ENCODE measurements at places on chromosomes 2 and 18.

- DNase-seq: no peak
Measured at GRCh38 chr2:11292464-11293255, 51.8 kb downstream of the ROCK2 start.

DNA sequence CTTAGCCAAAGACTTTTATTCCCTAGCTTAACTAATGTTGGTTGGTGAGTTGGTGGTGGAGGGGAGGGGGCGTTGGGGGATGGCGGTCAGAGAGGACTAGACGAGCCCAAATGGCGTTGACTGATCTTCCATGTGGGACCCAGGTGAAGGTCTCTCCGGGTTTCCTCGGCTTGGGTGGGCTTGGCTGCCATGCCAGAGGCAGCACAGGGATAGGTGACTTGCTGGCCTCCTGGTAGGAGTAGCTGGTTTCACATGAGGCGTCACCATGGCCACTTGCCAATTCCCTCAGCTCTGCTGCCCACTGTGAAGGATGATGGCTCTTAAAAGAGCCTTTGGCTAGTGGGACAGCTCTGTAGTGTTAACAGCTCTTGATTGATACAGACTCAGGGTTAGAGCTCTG lies 1337.0 kb upstream of the FAM98A start:
- no peak for DNase-seq

DNA sequence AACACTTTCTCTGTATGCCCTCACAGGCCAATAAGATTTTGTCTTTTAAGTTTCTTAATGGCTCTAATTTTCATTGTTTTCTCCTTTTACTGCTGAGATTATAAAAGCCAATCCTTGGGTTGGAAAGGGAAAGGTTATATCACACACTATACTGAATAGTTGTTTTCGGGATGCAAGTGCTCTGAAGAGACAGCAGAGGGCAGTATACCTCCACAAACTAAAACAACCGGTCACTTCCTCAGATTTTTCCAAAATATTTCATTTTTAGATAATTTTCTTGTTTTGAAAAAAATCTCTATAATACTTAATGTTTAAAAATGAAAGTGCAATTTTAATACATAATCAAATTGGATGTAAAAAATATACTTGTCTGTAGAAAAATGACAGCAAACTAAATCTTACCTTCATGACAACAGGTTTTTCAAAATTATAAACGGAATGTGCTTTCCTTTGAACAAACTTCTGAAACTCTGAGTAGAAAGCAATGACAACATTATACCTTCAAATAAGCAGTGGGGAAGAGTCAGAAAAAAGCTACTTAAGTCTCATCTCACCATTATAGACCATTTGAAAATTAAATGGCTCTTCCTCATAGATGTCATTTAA lies 82.7 kb downstream of the ORC4 start:
- DNase-seq: peak; percentile 28

- DNase-seq: no peak
Measured at GRCh38 chr18:5286525-5286924, 9.0 kb downstream of the ZBTB14 start.

DNA sequence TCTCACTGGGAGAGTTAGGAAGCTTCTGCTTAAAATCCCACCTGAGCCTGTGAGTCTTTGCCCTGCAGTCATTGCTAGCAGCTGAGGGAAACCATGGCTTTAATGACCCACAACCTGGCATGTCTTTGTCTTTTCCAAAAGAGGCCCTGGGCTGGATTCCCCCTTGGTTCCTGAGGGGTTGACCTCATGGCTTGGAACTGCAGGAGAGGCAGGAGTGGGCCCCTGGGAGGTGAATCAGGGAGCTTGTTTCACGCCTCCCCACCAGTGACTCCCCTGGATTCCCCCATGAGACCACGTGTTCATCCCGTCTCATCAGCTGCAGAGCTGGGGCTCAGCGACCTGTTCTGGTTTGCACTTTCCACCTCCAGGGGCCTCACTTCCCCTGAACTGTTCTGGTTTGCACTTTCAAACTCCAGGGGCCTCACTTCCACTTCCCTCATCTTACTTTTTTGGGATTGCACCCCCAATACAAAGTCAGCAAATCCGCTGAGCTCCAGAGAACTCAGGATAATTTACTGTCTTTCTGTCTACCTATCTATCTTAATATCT lies 58.5 kb upstream of the TMEM18 start:
- no peak for DNase-seq

DNA sequence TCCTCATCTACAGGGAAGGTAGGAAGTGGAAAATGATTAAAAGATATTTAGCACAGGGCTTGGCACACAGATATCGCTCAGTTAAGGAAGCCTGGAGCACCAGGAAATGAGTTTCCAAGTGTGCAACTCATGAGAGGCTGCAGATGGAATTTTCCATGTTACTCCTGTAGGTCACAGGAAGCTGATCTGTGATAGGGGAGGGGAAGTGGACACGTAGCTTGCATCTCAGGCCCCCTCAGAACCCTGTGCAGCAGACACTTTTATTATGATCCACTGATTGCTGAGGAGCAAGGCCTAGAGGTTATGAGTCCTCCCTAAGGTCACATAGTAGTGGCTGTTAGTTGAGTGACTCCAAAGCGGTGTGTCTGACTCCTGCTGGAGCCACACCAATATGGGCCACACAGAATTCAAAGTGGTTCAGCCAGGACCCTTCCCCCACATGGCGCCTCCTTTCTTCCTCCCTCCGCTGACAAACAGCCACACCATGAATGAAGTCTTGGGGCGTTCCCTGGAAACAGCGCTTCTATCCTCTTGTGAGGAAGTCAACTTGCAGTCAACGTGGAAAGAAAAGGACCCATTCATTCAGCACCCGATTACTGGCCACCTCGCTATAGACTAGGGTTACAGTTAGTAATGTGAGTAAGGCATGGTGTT lies 21.5 kb downstream of the DYSF start:
- no peak for DNase-seq

GRCh38 chr2:3125761-3126130 lies 251.9 kb downstream of the EIPR1 start:
- DNase-seq: no peak

DNA sequence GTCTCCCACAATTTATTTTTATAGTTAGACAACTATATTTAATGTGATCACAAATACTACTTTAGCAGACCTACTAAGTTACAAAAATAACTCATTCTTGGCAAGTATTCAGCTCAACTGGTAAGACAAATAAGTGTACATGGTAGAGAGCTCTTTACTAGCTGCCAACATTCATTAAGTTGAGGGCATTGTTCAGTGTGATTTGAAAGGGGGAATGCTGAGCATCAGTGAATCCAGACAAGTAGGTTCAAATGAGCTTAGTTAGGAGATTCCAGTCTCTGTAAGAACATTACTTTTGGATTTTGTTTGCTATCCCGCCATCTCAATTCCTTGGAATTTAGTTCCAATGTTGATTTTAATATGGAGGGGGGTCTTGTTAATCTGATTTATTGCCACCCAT lies 187.3 kb upstream of the LYPD1 start:
- DNase-seq: no peak

DNA sequence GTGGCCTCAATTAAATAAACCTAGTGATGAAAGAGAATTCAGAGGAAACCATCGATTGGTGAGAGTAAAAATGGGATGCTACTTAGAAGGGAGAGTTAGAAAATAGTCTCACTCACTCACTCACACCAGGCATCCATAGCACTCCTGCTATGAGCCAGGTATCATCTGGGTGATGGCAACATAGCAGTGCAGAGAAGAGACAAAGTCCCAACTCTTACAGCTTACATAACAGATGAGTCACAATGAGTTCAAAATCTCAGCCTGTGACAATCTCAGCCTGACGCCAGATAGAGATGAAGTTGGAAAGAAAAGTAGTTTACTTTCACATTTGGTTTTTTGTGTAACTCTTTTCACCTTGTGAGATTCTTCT lies 55.4 kb upstream of the THOC1 start:
- no peak for DNase-seq

- no peak for DNase-seq
Measured at GRCh38 chr2:43708891-43709290, 32.7 kb upstream of the C1GALT1C1L start.

DNA sequence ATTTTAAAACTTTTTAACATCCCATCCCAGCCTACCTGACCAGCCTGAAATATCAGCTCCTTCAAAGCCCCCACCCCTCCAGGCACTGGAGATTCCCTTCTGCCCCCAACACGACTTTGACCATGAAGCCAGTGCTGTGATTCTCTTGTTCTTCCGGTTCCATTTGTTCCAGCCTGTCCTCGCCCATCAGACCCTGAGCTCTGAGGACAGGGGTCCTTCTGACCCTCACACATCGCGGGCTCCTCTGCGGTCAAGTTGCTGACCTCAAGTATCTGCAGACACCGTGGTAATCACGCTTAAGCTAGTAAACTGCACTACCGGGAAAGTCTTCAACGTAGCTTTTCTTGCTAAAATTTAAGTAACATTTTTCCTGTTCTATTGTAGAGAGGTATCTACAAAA lies 282.2 kb upstream of the SALL3 start:
- DNase-seq: no peak

GRCh38 chr2:233919938-233920337 lies 2.8 kb downstream of the TRPM8 start:
- no peak for DNase-seq

- no peak for DNase-seq
Measured at GRCh38 chr2:45121236-45121927, 112.1 kb upstream of the SIX2 start.

DNA sequence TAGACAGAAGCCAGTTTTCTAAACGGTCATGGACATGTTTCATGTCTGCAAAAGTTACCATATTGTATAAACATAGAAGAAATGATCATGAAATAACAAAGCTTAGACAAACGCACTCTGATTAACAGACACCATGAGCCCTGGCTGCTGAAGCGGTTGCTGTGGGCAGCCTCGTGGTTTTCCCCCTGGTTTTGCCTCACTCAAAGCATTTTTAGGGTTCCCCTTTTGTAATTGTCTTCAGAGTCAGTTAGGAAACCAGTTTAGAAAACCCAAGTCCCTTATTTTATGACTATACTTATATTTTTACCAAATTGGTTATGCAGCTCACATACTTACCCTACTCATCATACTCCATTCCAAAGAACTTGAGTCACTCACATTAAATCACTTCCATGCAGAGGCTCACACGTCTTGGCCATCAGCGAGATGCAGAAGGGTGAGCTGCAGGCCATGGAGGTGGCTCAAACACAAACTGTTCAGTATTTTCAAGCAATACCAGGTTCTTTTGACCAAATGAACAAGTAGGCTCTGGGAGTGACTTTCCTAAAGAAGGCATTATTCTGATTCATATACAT lies 105.6 kb upstream of the SALL3 start:
- DNase-seq: no peak

GRCh38 chr2:70916291-70916690 lies 19.4 kb upstream of the ATP6V1B1 start:
- no peak for DNase-seq

- DNase-seq: no peak
Measured at GRCh38 chr18:46700066-46700824, 43.2 kb upstream of the LOXHD1 start.

DNA sequence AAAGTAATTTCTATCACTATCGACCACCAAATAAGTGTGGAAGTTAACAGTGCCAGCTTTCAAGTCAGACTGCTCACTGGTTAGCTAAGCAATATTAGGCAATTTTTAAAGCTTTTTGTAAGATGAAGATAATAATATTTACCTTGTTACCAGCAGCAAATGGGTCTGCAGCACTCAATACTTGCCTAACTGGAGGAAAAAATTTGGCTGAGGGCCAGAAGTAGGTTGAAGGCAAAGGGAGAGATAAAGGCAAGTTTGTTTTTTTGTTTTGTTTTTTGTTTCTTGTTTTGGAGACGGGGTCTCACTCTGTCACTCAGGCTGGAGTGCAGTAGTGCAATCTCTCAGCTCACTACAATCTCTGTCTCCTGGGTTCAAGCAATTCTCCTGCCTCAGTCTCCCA lies 675.9 kb downstream of the DPP10 start:
- no peak for DNase-seq

DNA sequence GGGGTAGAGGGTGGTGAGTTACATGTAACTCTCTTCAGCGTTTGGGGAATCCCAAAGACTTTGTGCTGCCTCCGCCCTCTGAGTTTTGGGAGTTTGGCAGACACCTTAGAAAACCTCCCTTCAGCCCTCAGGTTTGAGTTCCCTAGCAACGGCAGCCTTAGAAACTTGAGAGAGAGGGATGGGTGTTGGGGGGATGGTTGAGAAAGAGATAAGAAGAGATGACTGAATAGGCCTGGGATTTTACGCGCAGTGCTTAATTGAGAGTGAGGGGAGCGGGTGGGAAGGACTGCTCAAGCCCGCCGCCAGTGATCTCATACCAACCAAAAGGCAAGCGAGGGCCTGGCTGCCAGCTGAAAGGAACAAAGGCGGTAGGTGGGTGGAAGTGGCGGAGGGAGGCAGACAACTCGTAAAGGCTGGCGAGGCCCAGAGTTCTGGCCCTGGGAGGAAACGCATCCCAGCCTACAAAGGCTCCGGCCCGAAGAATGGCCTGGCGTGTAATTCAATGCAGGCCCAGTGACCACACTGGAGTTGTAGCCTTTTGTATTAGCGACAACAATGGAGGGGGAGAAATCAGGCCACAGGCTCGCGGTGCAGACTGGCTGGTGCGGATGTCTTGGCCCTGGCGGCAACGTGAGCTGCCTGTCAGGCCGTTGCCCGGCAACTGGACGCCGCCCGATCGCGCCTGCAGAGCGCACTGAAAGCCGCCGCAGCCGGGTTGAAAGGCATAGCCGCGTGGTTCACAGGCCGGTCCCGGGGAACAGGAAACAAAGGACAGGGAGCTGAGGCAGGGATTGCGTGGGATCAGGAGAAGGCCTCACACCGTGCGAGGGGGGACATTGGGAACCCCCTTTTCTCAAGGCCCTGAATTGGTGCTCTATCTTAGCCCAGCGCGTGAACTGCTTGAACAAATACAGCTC lies 39.9 kb upstream of the DARS1 start:
- no peak for DNase-seq

- no peak for DNase-seq
Measured at GRCh38 chr2:168736649-168737445, 65.6 kb upstream of the NOSTRIN start.

- no peak for DNase-seq
Measured at GRCh38 chr2:214830794-214831346, 21.4 kb upstream of the BARD1 start.

GRCh38 chr18:58911241-58911640 lies 46.6 kb downstream of the ZNF532 start:
- DNase-seq: no peak

DNA sequence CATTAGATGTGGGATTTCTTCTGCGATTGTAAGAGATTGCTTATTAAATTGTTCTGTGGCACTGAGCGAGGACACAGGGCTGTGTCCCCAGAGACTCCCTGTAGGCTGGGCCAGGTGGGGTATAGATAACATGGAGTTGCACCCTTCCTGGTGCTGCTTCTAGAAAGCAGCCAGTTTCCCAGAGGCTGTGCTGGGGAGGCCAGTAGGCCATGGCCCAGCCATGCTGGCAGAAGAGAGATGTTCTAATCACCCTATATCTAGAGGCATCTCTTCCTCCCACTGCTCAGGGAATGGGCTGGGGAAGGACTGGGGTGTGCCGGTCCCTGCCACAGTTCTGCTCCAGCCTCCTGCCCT lies 66.9 kb downstream of the HS1BP3 start:
- DNase-seq: no peak

GRCh38 chr2:177329064-177329463 lies 63.5 kb upstream of the AGPS start:
- DNase-seq: no peak

- DNase-seq: no peak
Measured at GRCh38 chr2:38620282-38620977, 17.7 kb upstream of the HNRNPLL start.

All from COLO829 (cell line).